ENCODE measurements at places on chromosomes 2 and 18.

DNA sequence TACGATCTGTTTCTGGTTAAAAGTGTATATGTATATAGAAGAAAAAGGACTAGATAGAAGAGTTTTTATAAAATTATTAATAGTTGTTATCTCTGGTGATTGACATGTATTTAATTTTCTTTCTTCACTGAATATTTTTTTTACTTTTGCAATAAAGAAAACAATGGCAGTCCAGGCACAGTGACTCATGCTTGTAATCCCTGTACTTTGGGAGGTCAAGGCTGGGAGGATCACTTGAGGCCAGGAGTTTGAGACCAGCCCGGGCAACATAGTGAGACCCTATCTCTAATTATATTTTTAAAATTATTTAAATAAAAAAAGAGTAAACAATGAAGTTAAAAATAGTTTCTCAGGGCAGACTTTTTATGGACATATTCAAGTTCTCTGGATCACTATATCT is 114.7 kb downstream of the FAM117B start:
- DNase-seq = no peak

- DNase-seq = no peak
Observed at GRCh38 chr2:158507141-158507540, 50.4 kb downstream of the PKP4 start.

- peak; percentile 62 for DNase-seq
Observed at GRCh38 chr18:13612196-13612997, 114.0 kb downstream of the FAM210A start.

- no peak for DNase-seq
Observed at GRCh38 chr2:209614690-209615369, 156.8 kb upstream of the UNC80 start.

DNA sequence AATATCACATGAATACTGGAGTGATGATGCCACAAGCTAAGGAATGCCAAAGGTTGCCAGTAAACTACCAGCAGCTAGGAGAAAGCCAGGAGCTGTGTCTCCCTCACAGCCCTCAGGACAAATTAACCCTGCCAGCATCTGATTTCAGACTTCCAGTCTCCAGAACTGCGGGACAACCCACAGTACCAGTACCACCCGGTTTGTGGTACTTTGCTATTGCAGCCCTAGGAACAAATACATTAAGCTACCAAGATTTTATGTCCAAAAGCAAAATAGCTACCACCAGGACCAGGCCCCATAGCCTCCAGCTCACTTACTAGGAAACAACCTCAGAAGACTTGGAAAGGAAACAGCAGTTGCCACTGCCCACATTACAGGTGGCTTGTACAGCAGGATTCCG is 10.0 kb downstream of the PID1 start:
- DNase-seq = no peak

DNA sequence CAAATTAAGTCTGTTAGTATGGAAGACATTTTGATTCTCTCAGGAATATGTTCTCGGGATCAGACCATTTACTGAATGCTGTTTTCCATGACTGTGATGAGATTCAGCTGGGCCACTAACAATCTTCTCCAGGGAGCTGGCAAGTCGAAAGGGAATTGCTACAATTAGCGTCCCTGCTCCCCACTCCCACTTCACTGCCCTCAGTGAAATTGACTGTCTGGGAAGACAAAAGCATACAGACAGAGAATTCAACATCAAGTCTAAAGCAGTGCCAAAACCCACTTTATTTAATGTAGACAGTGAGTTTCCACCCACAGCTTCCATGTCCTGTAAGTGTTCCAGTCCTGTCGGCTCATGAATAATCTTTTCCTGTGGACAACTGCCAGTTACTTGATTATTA is 34.0 kb upstream of the COL3A1 start:
- no peak for DNase-seq

DNA sequence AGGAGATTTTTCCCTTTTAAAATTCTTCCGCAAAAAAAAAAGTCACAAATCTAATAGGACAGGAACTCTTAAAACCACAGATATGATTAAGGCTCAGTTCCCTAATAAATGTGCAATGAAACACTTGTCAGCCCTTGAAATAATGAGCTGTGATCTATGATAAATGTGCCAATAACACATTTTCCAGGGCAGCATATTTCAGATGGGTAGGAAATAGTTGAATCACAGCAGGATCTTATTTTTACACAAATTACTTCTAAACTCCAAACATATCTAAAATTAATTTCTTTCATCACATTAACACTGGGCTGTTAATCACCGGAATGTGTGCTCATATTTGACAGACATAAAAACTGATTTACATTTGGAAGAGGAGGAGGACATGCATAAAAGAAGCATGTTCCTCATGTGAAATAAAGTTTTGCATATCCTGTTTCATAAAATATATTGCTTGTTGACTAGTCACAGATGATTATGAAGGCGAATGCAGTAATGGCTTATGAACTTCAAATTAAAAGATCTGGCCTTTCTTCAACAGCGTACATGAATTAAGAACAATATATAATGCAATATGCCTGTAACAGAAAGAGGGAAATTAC is 281.4 kb downstream of the PAX3 start:
- no peak for DNase-seq

DNA sequence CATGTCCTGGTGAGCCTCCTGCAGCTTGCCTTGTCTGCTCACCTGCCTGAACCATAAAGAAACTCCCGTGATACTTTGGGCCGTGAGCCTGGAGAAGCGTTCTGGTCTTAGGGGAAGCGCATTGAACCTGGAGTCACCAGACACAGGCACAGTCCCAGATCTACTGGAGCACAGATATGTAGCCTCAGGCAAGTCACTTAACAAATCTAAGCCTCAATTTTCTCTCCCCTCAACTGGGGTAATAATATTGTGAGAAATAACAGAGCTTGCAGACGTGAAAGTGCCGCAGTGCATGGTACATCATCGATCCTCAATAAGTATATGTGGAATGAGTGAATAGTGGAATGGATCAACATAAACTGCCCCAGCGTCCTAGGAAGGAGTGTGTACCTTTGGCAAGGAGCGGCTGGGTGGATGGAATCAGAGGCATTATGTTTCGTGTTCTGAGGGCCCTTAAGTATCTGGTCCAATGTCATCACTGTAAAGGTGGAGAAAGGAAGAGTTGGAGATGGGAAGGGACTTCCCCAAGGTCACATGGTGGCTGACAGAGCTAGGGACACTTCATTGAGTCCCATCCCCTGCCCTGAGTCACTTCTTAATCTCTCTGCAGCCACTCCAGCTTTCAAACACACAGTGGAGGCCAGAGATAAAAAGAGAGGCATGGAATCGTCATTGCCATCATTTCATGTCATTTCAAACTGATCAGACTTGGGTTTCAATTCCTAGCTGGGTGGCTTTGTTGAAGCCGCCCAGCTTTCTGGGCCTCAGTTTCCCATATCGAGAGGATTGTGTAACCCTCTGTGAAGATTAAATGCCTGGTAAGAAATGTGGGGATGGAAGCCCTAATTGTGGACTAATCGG is 172.4 kb downstream of the DDX1 start:
- DNase-seq = no peak

GRCh38 chr2:157929871-157930667 is 53.9 kb upstream of the ACVR1 start:
- DNase-seq = peak; percentile 83

GRCh38 chr2:141515931-141516330 is 614.9 kb downstream of the LRP1B start:
- DNase-seq = no peak

Measured in Kasumi-1 (cell line).